ENCODE measurements at places on chromosomes 1 and 21.

GRCh38 chr1:12513181-12513580, 104.8 kb downstream of the DHRS3 start:
- no peak for DNase-seq

DNA sequence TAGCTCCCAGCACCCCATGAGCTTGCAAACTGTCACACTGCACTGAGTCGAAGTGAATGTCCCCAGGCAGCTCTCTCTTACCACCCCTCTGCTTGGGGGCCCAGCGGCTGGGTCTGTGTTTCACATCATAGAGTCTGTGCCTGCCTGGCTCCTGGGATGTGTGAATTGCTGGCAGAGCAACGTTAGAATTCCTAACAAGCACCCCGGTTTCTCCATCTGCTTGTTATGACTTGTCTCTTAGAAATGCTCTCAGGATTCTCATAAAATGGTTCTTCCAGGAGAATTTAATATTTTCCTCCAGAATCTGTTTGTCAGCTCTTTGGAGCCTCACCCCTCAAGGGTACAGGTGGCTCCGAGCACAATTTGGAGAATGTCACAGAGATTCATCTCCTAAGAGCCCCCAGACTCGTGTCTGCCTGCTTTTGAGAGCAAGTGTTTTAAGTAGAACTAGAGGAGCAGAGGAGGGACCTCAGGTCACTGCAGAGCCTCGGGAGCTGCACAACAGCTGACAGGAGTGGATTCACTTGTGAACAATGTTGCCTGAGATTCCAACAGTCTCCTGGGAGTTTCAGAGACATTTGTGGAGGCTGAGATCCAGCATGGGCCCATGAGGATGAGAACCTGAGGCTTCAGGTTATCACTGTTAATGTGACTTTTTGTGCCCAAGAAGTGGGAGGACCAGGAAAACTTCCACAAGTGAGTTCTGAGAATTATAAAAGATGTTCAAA, 131.5 kb downstream of the KCNJ6 start:
- DNase-seq, result no peak

DNA sequence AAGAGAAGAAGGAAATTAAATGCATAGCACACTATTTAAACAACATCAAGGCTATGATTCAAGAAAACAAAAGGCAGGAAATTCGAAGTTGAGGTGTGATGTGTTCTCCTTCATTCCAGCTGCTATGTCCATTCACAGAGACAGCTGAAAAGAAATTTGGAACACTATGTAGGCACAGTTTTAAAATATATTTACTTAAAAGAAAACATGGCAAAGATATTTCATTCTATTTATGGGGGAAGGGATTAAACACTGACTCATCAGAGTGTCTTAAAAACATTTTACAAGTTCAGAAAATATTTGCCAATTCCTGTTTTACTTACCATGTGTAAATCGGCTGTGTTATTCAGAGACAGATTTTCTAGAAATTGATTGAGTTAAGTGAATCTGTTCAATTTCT, 39.4 kb upstream of the NGF start:
- no peak for DNase-seq

GRCh38 chr1:90837420-90837819, 120.3 kb upstream of the BARHL2 start:
- DNase-seq, result no peak

- no peak for DNase-seq
These were observed 10.9 kb upstream of the GSTM3 start for GRCh38 chr1:109751531-109752260.

- DNase-seq, result peak; percentile 10
These were observed 268.4 kb upstream of the NRIP1 start for GRCh38 chr21:15333136-15333710.

DNA sequence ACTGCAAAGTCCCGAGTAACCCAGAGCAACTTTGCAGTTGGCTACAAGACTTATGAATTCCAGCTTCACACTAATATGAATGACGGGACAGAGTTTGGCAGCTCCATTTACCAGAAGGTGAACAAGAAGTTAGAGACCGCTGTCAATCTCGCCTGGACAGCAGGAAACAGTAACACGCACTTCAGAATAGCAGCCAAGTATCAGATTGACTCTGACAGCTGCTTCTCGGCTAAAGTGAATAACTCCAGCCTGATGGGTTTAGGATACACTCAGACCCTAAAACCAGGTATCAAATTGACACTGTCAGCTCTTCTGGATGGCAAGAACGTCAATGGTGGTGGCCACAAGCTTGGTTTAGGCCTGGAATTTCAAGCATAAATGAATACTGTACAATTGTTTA, 66.8 kb downstream of the ACBD6 start:
- no peak for DNase-seq

- no peak for DNase-seq
These were observed 7.8 kb downstream of the GPBP1L1 start for GRCh38 chr1:45678489-45678888.

GRCh38 chr1:26541816-26542711, 12.5 kb downstream of the RPS6KA1 start:
- DNase-seq, result peak; percentile 99

DNA sequence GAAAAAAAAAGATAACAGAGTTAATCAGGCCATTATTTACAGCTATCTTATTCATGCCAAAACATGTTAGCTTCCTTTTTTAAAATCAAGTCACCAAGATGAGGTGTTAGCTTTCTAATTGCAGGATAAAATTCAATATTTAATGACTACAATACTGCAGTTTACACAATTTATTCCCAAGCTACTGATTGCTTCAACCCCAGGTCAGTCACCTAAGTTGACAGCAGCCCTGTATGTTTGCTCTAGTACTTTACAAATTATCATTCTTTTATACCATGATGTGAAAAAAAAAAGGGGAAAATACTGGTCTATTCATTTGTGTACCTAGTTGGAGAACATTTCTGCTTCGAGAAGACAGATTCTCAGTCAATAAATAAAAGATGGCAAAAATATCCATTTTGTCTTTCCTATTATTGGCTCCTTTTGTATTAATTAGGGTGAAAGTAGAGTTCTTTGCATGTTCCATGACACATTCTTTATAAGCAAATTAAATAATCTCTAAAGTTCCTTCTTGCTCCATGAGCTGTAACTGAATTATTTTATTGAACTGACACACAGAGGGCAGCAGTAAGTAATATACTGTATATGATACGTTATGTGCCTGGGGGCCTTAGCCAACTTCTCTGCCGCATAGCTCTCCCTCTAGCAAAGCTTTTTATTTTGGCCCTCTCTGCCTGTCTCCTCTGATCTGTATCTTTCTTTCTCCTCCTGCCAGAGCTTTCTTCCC, 48.0 kb downstream of the DIPK1A start:
- no peak for DNase-seq

DNA sequence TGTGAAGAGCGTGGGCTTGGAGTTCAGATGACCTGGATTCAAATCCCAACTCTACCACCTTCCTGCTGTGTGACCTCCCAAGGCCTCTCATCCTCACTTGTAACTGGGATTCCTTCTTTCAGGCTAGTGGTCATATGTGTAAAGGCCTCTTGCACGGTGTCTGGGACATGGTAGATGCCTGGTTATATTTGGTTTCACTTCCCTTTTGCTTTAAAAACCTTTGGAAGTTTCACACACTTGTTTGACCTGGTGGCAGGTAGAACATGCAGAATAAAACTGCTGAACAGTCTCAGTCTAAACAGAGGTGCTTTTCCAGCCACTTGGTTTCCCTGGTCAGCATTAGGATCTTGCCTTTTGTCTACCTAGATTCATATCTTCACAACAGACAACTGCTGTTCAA, 37.0 kb upstream of the RCAN3 start:
- no peak for DNase-seq

DNA sequence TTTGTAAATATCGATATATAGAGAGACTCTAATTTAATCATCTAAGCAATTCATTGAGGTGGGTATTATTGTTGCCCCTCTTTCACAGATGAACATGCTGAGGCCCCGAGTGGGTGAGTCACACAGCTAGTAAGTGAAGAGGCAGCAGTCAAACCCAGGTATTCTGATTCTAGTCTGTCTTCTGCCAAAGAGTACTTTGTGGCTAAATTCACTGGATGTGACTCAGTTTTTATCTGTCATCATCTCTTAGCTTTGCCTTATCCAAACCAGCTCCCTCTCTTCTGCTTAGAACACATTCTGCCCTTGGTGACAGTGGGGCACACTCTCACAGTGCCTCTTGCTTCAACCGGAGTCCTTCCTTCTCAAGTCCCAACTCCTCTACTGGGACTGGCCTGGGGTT, 11.5 kb downstream of the FCRL5 start:
- DNase-seq, result no peak

DNA sequence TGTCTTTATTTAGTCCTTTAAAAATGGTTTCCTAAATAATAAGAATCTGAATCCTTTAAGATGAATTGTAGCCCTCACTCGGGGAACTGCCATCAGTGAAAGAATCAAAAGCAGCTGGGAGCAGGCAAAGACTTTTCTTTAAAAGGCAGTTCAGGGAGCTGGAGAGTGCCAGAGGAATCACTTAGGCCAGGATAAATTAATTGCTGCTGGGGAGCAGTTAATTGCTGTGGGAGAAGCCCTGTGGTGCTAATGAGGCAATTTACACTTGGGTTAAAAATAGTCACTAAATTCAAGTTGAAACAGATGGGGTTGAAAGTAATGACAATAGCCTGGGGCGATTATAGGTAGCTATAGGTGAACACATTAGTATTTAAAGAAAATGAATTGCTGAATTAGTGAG, 38.7 kb upstream of the COL24A1 start:
- no peak for DNase-seq

- peak; percentile 31 for DNase-seq
These were observed 22.9 kb downstream of the OVAAL start for GRCh38 chr1:180581635-180582039.

DNA sequence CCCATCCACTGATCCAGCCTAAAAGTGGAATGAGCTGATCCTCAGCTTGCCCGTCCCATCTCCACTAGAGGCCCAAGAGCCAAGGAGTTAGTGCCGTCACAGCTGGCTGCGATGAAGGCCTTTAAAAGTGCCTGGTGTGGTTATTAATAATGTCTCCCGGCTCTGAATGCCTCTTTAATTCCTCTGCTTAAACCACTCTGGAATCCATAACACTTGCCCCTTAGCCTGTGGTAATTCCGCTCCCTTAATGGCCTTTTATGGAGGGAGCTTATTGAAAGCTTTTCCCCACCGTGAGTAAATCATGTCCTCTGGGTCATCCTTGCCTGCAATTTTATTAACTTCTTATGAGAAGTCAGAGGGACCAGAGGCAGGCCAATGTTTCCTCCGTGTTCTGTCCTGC, 55.4 kb downstream of the UBIAD1 start:
- DNase-seq, result no peak

DNA sequence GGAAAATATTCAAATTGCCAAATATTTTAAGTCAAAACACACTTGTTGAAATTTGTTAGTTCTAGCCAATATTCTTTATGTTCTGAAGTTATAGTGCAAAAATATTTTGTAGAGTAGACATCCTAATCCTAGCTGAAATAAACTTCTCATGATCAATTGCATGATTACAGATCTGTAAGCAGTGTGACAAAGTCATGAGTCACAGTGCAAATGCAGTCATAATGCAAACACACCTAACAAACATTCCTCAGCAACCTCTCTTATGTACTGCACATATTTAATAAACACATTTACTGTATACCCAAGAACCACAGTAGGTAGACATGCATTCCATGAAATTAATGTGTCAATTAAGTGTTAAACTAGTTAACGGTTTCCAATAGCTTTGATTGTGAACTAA, 1857.4 kb downstream of the NCAM2 start:
- no peak for DNase-seq

GRCh38 chr1:42165511-42166210, 1.1 kb upstream of the GUCA2A start:
- DNase-seq, result no peak
